T-helper 22 cell (primary cell): ENCODE measurements at places on chromosomes 16 and 17.

DNA sequence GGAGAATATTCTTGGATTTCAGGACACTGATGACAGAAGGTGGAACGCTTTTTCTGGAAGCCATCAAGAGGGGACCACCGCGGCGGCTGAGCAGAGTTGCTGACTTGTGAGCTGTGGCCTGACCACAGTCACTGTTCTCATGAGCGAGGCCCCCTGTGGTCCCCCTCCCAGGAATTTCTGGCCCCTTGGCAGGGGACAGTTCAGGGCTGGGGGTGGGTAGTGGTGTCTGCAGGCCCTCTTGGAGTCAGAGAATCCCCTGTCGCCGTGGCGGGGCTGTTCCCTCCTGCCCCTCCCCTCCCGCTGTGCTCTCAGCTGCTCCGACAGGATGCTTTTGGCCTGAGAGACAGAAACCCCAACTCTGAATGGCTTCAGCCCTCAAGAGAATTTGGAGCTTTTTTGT lies 292.0 kb downstream of the SEC14L1 start:
- no peak for DNase-seq

DNA sequence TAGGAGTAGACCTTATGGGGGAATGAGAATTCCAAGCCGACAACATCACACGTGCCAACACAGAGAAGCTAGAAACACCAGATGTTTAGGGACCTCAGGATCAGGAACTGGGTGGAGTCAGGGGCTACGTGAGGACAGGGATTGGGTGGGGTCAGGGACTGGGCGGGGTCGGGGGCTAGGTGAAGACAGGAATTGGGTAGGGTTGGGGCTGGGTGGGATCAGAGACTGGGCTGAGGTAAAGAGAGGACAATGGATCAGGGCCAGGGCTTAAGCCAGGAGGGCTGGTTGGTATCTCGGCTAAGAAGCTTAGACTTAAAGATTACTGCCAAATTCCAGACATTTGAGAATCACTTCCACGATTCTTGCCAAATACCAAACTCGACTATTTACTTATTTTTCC lies 11.6 kb downstream of the TEKT5 start:
- no peak for DNase-seq

DNA sequence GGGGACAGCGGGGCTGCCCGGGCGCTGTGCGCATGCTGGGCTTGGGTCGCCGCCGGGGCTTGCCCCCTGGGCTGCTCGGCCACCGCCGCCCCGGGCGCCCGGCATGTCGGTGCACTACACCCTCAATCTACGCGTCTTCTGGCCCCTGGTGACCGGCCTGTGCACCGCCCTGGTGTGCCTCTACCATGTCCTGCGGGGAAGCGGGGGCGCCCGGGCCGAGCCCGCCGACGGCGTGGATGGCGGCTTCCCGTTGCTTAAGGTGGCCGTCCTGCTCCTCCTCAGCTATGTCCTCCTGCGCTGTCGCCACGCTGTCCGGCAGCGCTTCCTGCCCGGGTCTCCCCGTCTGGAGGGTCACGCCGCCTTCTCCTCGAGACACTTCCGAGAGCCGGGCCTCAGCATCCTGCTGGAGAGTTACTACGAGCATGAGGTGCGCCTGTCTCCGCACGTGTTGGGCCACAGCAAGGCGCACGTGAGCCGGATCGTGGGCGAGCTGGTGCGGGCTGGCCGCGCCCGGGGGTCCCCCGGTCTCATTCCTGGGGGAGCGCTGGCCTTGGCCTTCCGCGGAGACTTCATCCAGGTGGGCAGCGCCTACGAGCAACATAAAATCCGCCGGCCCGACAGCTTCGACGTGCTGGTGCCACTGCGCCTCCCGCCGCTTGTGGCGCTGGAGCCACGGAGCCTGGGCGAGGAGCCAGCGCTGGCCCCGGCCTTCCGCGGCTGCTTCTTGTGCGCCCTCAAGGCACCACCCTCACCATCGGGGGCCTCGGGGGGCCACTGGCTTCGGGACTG lies 789 bp downstream of the ITPRIPL2 start:
- no peak for DNase-seq

- DNase-seq: no peak
Observed at GRCh38 chr17:55304171-55304859, 39.6 kb downstream of the HLF start.

DNA sequence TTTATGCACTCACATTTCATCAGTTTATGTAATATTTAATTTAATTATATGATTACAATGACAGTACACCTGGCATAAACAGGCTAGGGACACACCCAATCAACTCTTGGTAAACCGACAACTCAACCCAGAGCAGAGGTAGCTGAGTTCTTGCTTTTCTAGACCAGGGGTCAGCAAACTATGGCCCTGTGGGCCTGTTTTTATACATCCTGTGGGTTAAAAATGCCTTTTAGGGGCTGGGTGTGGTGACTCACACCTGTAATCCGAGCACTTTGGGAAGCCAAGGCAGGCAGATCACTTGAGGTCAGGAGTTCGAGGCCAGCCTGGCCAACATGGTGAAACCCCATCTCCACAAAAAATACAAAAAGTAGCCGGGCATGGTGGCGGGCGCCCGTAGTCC lies 99.2 kb upstream of the TMEM97 start:
- no peak for DNase-seq

- no peak for DNase-seq
Observed at GRCh38 chr17:49436174-49436573, 21.5 kb upstream of the PHB1 start.

DNA sequence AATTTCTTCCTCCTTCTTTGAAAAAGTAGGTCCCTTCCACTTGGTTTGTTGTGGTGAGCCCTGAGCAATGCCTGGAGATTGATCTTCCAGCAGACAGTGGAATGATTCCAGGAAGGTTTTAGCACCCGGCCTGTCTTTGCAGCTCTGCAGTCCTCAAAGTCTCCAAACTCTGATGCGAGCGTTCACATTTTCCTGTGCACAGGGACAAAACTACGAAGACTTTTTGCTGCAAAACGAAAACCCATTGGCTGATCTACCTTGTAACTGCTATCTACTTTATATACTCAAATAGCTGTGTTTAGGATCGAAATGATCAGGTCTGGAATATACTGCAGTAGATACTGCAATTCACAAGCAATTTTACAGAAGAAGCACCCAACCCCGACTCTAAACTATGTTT lies 21.7 kb downstream of the G6PC1 start:
- DNase-seq: no peak

DNA sequence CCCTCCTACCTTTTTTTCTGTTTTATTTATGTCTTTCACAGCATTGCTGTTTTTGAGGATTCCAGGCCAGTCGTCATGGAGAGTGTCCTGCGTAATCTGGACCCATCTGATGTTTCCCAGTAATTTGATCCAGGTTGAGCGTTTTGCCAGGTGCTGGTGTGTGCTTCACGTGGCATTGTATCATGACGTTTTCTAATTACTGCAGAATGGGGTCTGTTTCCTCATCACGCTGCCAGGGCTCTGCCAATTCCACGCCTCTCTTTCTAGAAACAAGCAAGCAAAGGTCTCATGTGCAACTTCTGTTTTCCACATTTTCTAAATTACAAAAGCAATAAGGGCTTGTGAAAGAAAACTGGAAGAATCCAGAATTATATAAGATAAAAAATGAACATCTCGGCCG lies 28.3 kb upstream of the BHLHA9 start:
- DNase-seq: no peak

DNA sequence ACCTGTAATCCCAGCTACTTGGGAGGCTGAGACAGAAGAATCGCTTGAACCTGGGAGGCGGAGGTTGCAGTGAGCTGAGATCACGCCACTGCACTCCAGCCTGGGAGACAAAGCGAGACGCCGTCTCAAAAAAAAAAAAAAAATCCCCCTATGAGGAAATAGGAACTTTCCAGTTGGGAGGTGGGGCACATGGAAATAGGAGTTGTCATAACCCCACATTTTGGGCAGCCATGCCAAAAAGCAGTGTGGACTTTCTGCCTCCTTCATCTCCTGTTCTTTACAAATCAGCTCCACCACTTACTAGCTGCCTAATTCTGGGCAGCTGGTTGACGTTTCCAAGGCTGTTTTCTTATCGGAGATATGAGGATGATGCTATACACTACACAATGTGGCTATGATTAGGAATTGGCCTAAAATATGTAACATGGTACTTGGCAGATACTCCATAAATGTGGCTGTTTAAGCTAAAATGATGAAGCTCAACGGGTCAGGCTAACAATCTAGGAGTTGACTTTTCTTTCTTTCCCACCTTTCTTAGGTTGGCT lies 21.5 kb upstream of the CCL5 start:
- DNase-seq: no peak

GRCh38 chr17:17971431-17972125 lies 622 bp downstream of the TOM1L2 start:
- DNase-seq: peak; percentile 18

DNA sequence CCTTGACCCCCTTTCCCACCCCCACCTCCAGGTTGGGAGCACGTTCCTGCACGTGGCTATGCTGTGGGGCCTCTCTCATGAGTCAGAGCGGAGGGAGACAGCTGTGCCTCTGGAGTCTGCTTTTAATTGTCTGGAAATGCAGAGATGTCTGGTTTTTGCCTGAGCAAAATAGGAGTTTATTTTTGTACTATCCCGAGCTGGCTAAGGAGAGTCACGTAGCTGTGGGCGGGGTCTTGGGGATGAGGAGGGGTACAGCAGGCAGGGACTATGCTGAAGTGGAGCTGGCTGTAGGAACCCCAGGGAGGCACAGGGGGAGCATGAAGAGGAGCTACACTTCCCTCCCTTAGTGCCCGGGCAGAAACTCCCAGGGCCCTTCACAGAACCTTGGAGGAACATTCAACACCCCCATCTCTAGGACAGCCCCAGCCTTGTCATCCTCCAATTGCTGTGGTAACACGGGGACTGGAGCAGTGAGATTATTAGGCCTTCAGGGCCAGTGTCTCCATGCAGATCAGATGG lies 44.7 kb upstream of the LGALS9 start:
- DNase-seq: no peak

GRCh38 chr17:78613416-78613815 lies 36.2 kb upstream of the DNAH17 start:
- DNase-seq: no peak

DNA sequence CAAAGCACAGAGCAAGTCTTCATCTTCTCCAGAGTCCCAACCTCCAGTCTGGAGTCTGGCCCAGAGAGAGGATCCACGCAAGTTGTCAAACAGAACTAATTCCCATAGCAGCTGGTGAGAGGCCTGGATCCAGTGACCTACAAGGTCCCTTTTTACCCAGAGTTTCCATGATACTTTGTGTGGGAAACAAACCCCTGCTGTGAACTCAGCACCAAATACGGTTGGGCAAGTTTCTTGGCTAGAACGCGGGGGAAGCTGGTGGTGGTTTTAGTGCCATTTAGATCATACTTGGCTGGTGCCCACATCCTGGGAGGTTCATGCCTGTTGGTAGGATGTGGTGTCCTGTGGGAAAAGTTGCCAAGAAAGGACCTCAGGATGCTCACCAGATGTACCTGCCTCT lies 18.1 kb downstream of the TMC7 start:
- no peak for DNase-seq

DNA sequence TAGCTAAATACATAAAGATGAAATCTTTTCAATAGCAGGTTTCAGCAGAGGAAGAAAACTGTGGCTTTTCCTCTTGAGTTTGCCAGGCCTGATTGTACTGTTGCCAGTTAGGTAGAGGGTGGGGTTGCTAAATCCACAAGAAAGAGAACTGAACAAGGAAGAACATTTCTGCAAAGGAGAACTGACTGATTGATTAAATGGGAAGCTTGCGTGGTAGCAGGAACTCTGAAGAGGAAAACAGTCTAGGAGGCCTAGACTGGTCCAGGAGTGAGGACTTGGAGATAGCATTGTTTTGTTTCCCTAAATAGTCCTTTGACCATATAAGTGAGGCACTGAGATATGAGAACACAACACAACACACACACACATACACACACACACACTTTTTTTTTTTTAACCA lies 18.8 kb downstream of the LRRC36 start:
- no peak for DNase-seq

DNA sequence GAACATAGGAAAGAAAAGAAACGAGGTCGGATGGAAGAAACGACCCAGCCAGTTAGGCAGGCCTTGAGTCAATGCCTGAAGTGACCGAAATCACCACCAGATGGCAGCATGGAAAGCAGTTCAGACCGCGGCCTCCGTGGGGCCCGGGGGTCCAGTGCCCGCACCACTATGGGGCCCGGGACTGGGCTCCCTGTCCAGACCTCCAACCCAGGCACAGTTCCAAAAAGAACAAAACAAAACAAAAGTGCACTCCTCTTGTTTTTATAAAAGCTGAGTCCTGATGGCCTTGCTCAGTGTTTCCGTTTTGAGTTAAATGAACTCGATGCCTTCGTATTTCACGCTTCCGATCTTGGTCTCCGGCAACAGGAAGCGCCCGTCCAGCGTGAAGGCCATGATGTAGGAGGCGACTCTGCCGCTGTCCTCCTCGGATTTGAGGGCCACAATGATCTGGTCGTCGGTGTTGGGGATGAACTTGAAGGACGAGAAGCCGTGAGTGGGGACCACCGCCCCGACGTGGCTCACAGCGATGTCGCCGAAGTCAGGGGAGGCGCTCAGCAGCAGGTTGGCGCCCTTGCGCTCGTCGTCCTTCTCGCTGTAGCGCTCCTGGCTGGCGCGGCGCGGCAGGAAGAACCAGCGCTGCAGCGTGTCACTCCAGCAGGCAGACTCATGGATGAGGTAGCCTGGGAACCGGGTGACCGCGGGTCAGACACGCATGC lies 13.7 kb upstream of the LGALS3BP start:
- DNase-seq: no peak

DNA sequence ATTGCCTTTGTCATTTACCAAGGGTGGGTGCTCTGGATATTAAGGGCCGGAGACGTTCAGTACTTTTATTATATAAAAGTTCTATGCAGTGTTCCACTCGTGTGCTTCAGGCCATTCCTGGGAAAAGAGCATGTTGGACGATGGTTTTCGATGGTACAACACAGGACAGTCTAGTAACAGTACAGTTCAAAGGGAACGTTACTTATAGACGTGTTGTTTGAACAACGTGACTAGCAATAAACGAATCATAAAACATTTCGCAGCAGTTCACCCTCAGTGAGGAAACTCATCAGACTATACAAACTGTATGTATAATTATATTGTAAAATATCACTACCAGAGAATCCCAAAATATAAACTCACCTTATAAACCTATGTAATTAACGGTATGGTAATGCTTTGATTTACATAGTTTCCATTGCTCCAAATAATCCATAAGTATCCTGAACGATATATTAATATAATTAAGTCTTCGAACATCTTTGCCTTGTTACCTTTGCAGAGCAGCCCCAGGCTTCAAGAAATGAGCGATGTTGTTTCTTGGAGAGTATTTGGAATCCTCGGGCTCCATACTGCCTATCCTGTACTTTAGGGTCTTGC lies 589 bp downstream of the NMT1 start:
- DNase-seq: no peak

- DNase-seq: no peak
Observed at GRCh38 chr16:3640632-3641501, 13.6 kb upstream of the DNASE1 start.

GRCh38 chr16:2953706-2954627 lies 10.1 kb upstream of the KREMEN2 start:
- no peak for DNase-seq

DNA sequence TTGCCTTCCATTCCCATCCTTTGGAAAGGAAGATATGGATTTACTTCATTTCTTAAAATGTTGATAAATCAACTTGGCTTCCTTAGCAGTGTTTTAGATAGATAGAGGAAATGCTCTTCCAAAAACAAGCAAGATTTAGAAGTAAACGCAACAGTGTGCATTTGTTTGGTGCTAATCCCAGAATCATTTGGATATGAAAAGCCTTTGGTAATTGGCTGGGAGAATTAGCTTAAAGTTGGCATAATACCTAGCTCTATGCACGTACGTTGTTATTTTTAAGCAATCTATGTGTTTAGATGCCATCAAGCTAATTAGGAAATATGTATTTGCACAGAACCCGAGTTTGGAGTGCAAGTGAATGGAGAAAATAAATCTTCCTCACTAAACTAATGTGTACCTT lies 415.3 kb downstream of the GRIN2A start:
- DNase-seq: no peak
